ENCODE measurements at places on chromosomes 5 and 9. TPM values are rescaled to one million over a fixed set of nuclear protein-coding genes. Genes with fewer than 3 reads are reported as not detected.
A peak's percentile ranks its signal among the peaks of the same experiment; 100 is the strongest.

DNA sequence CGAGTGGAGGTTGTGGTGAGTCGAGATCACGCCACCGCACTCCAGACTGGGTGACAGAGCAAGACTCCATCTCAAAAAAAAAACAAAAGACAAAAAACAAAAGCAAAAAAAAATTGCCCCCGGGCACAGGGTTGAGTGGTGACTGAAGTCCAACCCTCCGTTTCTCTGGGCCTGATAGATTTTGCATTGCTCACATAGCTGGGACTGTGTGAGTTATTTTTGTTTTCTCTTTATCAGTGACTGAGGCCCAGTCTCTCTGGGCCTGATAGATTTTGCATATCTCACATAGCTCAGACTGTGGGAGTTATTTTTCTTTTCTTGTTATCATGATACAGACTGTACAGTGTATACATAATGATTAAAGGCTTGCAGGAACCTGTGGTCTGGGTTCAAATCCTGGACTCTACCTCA, 2.6 kb upstream of the SLC28A3 start:
- no peak overlapping the region for H3K4me3 ChIP-seq
- no peak for DNase-seq
- no peaks in the 10 kb centered on the region for H3K36me3 ChIP-seq
- H3K27ac ChIP-seq = no peak overlapping the region
- H3K4me1 ChIP-seq = no peaks in the 10 kb centered on the region
- H3K27me3 ChIP-seq = no peaks in the 10 kb centered on the region

DNA sequence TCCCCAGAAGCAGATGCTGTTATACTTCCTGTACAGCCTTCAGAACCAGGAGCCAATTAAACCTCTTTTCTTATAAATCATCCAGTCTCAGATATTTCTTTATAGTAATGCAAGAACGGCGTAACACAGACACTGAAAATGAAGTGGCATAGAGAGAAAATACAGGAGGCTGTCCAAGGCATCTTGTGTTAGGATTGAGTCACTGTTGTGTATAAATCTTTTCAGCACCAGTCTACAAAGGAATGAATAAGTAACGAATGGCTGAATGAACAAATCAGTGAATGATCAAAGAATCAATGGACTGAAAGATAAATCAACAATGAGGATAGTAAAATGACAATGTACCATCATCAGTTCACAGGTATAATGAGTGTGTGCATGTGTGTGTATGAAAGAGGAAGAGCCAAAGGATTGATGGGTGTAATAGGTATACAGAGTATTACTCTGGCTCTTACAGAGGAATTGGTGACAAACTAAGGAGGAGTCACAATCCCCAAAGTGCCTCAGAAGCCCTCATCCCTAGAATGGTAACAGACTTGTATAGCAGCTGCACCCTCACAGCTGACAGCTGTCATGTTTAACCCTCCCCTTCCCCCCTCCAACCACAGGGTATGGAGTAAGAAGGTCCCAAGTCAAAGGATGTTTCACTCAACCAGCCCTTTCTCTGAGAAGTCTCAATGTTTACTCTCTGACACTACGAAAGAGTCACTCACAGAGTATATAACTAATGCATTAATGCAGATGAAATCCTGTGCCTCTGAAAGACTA, 29.8 kb upstream of the MIER3 start:
- DNase-seq = no peak
- no peaks in the 10 kb centered on the region for H3K4me1 ChIP-seq
- H3K27me3 ChIP-seq = no peaks in the 10 kb centered on the region
- no peaks in the 10 kb centered on the region for H3K36me3 ChIP-seq

GRCh38 chr5:138574744-138575193, 432 bp downstream of the HSPA9 start:
- no peaks in the 10 kb centered on the region for H3K4me1 ChIP-seq
- no peak for DNase-seq
- H3K27ac ChIP-seq = peak overlapping the region; percentile 99
- no peaks in the 10 kb centered on the region for H3K27me3 ChIP-seq
- H3K36me3 ChIP-seq = peaks cover 15% of the 10 kb centered on the region
- peak overlapping the region; percentile 96 for H3K4me3 ChIP-seq

Gene CCDC192
- not detected for total RNA-seq

GRCh38 chr9:33472881-33473615, 676 bp downstream of the NOL6 start:
- H3K4me1 ChIP-seq = peaks cover 8% of the 10 kb centered on the region
- H3K27me3 ChIP-seq = no peaks in the 10 kb centered on the region
- peak overlapping the region; percentile 11 for H3K27ac ChIP-seq
- peak overlapping the region; percentile 63 for H3K4me3 ChIP-seq
- H3K36me3 ChIP-seq = peaks cover 23% of the 10 kb centered on the region

Gene PCDHAC2
- 11.6 TPM for total RNA-seq

DNA sequence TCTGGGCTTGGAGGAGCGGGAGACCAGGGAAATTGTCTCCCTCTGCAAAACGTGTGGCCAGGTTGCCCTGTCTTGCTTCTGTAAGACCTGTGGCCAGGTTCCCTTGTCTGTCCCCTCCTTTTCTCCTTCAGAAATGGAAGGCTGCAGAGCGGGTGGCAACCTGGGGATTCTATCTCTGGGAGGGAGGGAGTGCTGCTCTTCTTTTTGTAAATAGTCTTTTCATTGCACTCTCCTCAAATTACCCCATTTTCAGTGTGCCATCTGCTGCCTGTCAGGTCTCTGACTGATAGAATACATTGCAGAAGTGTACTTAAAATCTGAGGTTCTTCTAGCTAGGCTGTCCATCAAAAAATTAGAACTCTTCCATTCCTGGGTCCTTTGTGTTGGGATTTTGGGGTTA, 126.0 kb downstream of the GABRB2 start:
- no peak overlapping the region for H3K4me3 ChIP-seq
- no peaks in the 10 kb centered on the region for H3K36me3 ChIP-seq
- no peaks in the 10 kb centered on the region for H3K27me3 ChIP-seq
- no peak overlapping the region for H3K27ac ChIP-seq
- DNase-seq = no peak
- H3K4me1 ChIP-seq = no peaks in the 10 kb centered on the region

Gene KIF12
- 8.4 TPM for total RNA-seq

Gene SPINK6
- not detected for total RNA-seq

GRCh38 chr5:6601816-6602215, 31.0 kb downstream of the NSUN2 start:
- no peak overlapping the region for H3K4me3 ChIP-seq
- DNase-seq = no peak
- no peaks in the 10 kb centered on the region for H3K4me1 ChIP-seq
- peaks cover 6% of the 10 kb centered on the region for H3K36me3 ChIP-seq

GRCh38 chr5:61081741-61082140, 80.5 kb downstream of the SMIM15 start:
- H3K27me3 ChIP-seq = no peaks in the 10 kb centered on the region
- no peak overlapping the region for H3K27ac ChIP-seq
- H3K4me3 ChIP-seq = no peak overlapping the region
- no peaks in the 10 kb centered on the region for H3K36me3 ChIP-seq

DNA sequence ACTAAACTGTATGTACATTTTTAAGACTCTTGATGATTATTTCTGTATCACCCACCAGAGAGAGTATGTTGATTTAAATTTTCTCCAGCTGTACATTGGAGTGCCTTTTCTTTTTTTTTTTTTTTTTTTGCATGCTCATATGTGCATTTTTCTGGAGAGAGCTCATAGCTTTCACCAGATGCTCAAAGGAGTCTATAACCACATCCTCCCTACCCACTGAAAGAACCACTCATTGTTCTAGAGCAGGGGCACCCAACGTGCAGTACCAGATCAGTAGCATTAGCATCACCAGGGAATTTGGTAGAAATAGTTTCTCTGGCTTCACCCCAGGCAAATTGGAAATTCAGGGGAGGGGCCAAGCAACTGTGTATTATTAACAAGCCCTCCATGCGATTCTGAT, 53.9 kb upstream of the TMEM171 start:
- H3K27ac ChIP-seq = no peak overlapping the region
- H3K4me3 ChIP-seq = no peak overlapping the region
- no peaks in the 10 kb centered on the region for H3K4me1 ChIP-seq
- H3K36me3 ChIP-seq = peaks cover 4% of the 10 kb centered on the region
- no peak for DNase-seq
- H3K27me3 ChIP-seq = no peaks in the 10 kb centered on the region

Gene RANBP3L
- total RNA-seq = 17.7 TPM

Gene ANAPC2
- total RNA-seq = 32.5 TPM

DNA sequence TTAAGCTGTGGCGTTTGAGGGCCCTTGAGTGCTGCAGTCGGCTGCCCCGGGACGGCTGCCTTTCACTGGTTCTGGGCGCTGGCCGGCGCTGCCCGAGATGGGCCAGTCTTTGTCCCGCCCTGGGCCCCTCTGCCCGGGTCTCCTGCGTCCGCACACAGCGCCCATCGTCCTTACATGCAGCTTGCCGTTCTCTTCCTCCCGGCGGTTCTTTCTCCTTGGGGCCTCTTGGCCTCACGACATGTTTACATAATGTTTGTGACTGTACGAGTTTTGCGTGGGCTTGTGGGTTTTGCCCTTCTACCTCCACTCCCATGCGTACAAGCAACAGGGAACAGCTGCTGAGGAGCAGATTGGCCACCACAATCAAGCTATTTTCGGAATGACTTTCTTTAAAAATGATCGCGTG, 618 bp downstream of the TNPO1 start:
- peak overlapping the region; percentile 96 for H3K27ac ChIP-seq
- peak overlapping the region; percentile 70 for H3K4me3 ChIP-seq
- no peaks in the 10 kb centered on the region for H3K36me3 ChIP-seq
- no peaks in the 10 kb centered on the region for H3K4me1 ChIP-seq

GRCh38 chr5:158559066-158559465, 540.6 kb downstream of the EBF1 start:
- H3K27me3 ChIP-seq = no peaks in the 10 kb centered on the region
- DNase-seq = no peak
- H3K4me3 ChIP-seq = no peak overlapping the region
- H3K4me1 ChIP-seq = no peaks in the 10 kb centered on the region
- H3K27ac ChIP-seq = no peak overlapping the region

- no peak overlapping the region for H3K4me3 ChIP-seq
- H3K36me3 ChIP-seq = no peaks in the 10 kb centered on the region
- H3K27me3 ChIP-seq = no peaks in the 10 kb centered on the region
- no peak for DNase-seq
- H3K27ac ChIP-seq = no peak overlapping the region
Measured at GRCh38 chr5:113267361-113267900, 167.4 kb downstream of the TSSK1B start.

GRCh38 chr5:61289669-61290306, 42.3 kb upstream of the ZSWIM6 start:
- no peak overlapping the region for H3K4me3 ChIP-seq
- no peaks in the 10 kb centered on the region for H3K36me3 ChIP-seq
- no peak overlapping the region for H3K27ac ChIP-seq

GRCh38 chr9:92808726-92809451, 44.3 kb upstream of the BICD2 start:
- H3K27ac ChIP-seq = no peak overlapping the region
- H3K36me3 ChIP-seq = no peaks in the 10 kb centered on the region
- H3K4me1 ChIP-seq = peaks cover 17% of the 10 kb centered on the region
- H3K4me3 ChIP-seq = no peak overlapping the region

Gene ADAMTS6
- 0.91 TPM for total RNA-seq

Gene TMOD1
- total RNA-seq = 7.0 TPM

Gene NR2F1
- total RNA-seq = 14.9 TPM

DNA sequence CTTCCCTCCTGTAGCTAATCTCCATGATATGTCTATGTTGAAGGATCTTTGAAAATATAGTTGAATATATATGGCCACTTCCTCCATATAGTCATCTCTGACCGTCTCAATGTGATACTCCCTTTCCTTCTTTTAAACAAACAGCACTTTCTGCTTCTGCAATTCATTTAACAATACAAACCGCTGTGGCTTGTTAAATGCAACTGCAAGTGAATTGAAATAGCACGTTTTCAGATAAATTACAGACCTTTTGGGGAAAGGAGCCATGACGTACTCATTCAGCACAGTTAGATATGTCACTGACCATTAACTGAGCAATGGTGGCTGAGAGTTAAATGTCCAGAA, 82.5 kb downstream of the FBXO38 start:
- no peak overlapping the region for H3K4me3 ChIP-seq
- H3K27me3 ChIP-seq = no peaks in the 10 kb centered on the region
- no peaks in the 10 kb centered on the region for H3K36me3 ChIP-seq
- H3K27ac ChIP-seq = no peak overlapping the region
- no peaks in the 10 kb centered on the region for H3K4me1 ChIP-seq

Gene HEMGN
- total RNA-seq = not detected

Gene CAVIN4
- total RNA-seq = 1.2 TPM

GRCh38 chr9:15572200-15572770, 19.4 kb downstream of the CCDC171 start:
- no peaks in the 10 kb centered on the region for H3K4me1 ChIP-seq
- no peaks in the 10 kb centered on the region for H3K27me3 ChIP-seq
- no peaks in the 10 kb centered on the region for H3K36me3 ChIP-seq
- H3K4me3 ChIP-seq = no peak overlapping the region

GRCh38 chr9:27485158-27485557, 38.9 kb upstream of the IFNK start:
- no peak for DNase-seq
- no peak overlapping the region for H3K27ac ChIP-seq
- no peak overlapping the region for H3K4me3 ChIP-seq
- H3K27me3 ChIP-seq = no peaks in the 10 kb centered on the region

DNA sequence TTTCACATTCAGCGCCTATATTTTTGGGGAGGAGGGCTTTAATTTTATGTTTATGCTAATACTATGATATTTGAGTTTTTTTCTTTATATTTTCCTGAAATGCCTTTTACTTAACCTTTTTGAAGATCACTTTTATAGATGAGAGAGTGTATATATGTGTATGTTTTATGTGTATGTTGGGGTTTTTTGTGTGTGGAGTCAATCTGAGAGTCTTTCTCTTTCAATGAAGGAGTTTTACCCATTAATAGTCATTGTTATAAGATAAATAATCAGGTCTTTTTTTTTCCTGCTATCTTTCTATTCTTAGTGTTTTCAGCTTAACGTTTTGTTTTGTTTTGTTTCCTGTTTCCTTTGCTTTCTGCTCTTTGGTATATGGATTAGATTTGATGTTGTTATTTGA, 112.2 kb downstream of the TEX10 start:
- no peak overlapping the region for H3K27ac ChIP-seq

DNA sequence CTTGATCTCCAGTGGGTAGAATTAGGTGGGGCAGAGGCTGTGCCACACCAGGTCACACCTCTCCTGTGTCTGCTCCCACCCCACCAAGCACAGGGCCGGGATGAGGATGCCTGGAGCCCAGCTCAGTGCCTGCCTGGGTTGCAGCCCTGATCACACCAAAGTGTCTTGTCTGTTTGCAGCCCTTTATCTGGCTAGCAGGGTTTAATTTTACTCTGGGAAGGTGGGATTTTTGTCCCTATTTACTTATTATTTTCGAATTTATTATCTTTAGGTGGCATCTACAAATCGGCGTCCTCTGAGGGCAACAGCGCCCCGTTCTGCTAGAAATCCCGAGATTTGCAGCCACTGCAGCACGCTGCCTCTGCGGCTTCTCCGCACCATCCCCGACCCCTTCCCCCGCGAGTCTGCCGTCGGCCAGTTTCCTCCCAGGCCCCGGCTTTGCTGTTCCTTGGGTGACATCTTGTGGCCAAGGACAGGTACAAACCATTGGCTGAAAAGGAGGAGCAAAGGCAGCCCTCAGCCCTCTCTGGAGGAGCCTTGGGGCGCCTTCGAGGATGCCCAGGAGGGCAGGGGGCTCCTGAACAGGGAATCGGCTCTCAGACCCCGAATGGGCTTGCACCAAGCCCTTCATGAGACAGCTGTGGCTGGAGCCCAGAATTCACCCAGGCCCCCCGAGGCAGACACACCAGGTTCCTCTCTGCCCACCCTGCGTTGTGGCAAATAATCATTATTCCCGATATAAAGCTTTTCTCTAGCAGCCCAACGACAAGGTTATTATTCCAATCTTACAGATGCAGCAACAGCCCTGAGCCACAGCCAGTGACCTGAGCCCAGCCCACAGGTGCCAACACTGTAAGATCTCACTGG, 113.0 kb downstream of the GAPVD1 start:
- H3K27ac ChIP-seq = no peak overlapping the region
- no peaks in the 10 kb centered on the region for H3K36me3 ChIP-seq
- H3K4me1 ChIP-seq = no peaks in the 10 kb centered on the region
- no peak overlapping the region for H3K4me3 ChIP-seq

- H3K36me3 ChIP-seq = no peaks in the 10 kb centered on the region
- no peaks in the 10 kb centered on the region for H3K4me1 ChIP-seq
- no peaks in the 10 kb centered on the region for H3K27me3 ChIP-seq
Measured at GRCh38 chr5:168064933-168065622, 226.4 kb upstream of the WWC1 start.
